ENCODE measurements at places on chromosomes 11 and 22.

- DNase-seq: no peak
Measured at GRCh38 chr11:8375932-8376331, 112.3 kb upstream of the LMO1 start.

- DNase-seq: no peak
Measured at GRCh38 chr11:67680696-67681470, 6.5 kb upstream of the ALDH3B2 start.

DNA sequence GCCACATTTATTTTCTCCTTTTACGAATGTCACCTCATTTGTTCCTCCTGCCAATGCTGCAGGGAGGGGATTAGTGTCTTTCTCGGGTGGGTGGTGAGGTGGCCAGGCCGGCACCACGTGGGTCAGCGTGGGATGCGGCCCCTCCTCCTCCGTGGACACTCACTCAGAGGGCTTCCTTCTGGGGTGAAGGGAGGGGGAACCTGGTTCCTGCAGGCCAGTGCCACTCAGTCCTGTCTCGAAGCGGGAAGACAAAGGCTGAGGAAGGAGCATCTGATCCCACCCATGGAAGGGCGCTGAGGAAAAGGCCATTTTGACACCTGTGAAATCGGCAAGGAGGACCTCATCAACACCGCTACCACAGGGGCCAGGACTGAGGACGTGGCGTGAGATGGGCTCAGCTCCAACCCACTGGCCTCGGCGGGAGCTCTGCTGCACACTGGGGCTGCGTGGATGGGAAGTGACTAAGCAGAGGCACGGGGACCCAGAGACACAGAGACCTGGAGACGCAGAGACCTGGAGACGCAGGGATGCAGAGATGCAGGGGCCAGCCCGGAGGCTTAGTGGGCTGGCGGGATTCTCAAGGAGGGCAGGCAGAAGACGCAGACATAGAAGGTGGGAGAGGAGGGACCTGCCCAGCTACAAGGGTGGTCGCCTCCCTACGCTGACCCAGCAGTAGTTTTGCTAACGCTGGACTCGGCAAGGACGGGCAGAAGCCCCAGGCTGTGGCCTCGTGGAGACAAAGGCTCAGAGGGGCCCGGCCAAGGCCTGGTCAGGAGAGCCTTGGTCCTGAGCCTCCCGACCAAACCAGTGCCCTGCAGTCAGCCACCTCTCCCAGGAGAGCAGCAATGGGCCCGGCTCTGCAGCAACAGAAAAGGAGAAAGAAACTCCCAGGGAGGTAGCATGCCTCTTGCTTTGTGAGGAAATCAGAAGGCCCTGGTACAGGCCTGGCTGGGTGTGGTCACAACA, 1071.2 kb downstream of the BRD1 start:
- DNase-seq: no peak

DNA sequence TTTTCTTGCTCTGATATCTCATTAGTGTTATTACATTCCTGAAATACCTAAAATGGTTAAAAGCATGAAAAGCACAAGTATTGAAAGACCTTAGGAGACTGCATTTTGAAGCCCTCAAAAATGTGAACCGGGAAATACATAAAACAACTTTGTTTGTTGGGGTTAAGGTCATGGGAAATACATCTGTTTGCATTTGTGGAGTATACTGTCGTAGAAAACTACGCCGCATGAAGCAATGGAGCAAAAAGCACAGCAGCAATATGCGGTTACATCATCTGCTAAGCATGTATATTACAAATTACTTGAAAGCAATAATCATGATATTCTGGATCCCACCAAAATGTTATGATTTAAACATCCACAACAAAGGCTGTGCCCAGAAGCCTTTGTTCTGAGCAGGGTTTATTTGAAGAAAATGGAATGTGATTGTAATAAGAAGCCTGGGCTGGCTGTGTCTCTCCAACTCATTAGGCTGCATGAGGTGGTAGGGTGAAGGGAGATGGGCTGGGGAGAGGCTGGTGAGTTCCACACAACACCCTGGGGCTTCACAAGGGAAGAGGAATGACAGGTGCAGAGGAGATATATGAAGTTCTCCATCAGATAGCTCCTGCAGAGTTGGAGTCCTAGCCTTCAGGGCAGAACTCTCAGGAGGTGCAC, 64.7 kb upstream of the LIN7C start:
- DNase-seq: no peak

DNA sequence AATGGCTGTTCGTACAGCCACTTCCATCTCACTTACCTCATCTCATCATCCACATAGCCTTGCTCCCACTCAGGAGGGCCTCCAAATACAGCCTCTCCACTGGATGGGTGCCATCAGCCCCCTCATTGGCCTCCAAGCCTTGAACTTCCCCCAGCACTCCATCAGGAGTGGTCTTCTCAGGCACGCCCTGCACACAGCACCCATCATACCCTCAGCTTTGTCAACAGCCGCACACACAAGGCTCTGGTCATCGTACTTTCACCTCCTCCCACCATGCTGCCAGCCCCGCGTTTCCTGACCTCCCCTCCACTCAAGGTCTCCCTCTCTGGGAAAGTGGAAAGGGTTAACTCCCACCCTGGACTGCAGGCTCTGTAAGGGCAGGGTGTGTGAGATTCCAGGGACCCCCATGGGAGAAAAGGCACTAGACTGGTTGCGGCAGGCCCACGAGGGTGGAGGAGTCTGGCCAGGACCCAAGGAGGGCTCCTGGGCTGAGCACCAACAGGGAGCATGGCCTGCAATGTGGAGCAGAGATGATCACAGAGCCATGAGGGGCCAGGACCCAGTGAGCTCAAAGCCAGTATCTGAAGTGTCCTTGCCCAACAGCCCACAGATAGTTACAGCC, 21.0 kb upstream of the SCARF2 start:
- no peak for DNase-seq

All from activated CD4-positive, alpha-beta T cell treated with anti-CD3 and anti-CD28 coated beads, Interleukin-2, amount 10 ng/mL, durations not matched to agents 24 days and 14 days (primary cell).